ENCODE measurements at places on chromosomes 13 and 19.

- no peak for DNase-seq
These were observed 3.9 kb downstream of the SIAH3 start for GRCh38 chr13:45847554-45848224.

DNA sequence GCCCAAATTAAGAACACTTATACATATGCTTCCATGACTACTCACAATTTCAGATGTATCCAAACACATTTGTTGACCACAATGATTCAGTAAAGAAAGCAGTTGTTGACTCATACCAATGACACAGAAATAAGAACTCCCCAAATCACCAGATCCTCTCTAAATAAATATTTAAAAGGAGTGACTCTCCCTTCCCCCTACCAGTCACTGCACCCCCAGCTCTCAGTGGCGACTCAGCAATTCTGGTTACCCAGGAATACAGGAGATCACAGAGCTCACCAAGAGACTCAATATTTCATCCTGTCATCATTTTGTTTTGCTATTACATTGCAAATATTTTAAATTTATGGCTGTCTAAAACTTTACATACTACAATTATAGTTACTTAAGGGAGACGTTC lies 131.5 kb downstream of the RGCC start:
- DNase-seq, result no peak

DNA sequence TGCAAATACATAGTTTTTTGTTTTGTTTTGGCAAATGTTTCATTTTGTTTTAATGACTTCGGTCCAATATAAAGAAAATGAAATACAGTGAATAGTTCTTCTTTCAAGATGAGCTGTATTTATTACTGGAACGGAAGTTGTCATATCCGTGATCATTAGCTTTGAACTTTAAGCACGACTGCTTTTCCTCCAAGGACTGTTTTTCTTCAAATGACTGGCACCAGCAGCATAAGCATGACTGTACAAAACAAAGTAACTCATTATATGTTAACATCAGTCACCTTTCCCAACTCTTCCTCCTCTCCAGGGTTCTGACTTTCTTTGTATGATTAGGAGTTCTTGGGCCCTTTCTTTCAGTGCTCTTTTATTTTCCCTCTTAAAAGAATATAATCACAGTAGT lies 20.5 kb downstream of the EDNRB start:
- no peak for DNase-seq

GRCh38 chr13:99074693-99075092 lies 96.8 kb upstream of the DOCK9 start:
- DNase-seq, result no peak

- DNase-seq, result no peak
These were observed 772 bp downstream of the SIGLEC8 start for GRCh38 chr19:51457351-51458013.

DNA sequence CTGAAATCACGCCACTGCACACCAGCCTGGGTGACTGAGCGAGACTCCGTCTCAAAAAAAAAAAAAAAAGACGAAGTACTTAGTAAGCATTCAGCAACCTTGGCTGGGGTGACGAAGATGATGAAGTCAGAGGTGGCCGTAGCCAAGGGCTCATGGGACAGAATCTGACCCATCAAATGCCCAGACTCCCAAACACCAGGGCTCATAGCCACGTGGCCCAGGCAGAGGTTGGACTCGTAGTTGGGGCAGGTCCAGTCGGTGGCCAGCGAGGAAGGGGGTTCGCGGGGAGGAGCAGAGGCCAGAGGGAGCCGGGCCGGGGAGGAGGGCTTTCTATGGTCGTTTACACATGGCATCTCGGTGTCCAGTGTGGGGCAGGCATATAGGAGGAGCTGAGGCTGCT lies 52.1 kb upstream of the EHD2 start:
- no peak for DNase-seq

GRCh38 chr19:57171551-57172081 lies 4.3 kb upstream of the DUXA start:
- no peak for DNase-seq

DNA sequence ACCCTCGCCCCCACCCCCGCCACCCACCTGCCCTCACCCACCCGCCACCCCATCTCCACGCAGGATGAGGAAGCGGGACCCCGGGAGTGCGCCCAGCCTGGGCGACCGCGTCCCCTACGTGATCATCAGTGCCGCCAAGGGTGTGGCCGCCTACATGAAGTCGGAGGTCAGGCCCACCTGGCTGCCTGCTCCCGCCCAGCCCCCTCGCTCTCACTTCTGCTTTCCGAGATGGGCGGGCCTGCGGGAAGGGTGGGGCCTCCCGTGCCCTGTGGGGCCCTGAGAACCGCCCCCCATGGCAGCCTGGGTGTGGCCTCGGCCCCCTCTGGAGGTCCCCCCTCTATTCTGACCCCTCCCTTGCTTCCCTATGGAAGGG lies 3.1 kb upstream of the SPIB start:
- DNase-seq, result no peak

- no peak for DNase-seq
These were observed 49.4 kb upstream of the TNFSF11 start for GRCh38 chr13:42524487-42525034.

- DNase-seq, result no peak
These were observed 2.6 kb upstream of the LRP3 start for GRCh38 chr19:33191501-33191900.
